ENCODE measurements at places on chromosomes 1 and 21. TPM values are rescaled to one million over a fixed set of nuclear protein-coding genes. Genes with fewer than 3 reads are reported as not detected.

The KRTAP8-1 gene
- total RNA-seq, result not detected

The S100A12 gene
- 5.6 TPM for total RNA-seq

The IQGAP3 gene
- 11.8 TPM for total RNA-seq

The IGSF9 gene
- total RNA-seq, result 1.7 TPM

The AGBL4 gene
- 0.37 TPM for total RNA-seq

The MROH9 gene
- not detected for total RNA-seq

The GPR37L1 gene
- total RNA-seq, result 0.05 TPM

The INTS7 gene
- 24.3 TPM for total RNA-seq

The EFNA4 gene
- 7.5 TPM for total RNA-seq

The TRIM46 gene
- 0.85 TPM for total RNA-seq

The GNAT2 gene
- total RNA-seq, result not detected

The ILDR2 gene
- total RNA-seq, result 4.1 TPM

The FAM72B gene
- 3.0 TPM for total RNA-seq

The BTG2 gene
- total RNA-seq, result 58.6 TPM
